ENCODE measurements at places on chromosomes 13 and 19. TPM values are rescaled to one million over a fixed set of nuclear protein-coding genes. Genes with fewer than 3 reads are reported as not detected.

Gene SPRED3
- total RNA-seq: 2.8 TPM

Gene SLC7A10
- not detected for total RNA-seq

Gene B3GNT3
- total RNA-seq: not detected

Gene PSG3
- not detected for total RNA-seq

Gene IFNL4
- not detected for total RNA-seq

Data from A172 (cell line).